ENCODE measurements at places on chromosomes 7 and 10.

DNA sequence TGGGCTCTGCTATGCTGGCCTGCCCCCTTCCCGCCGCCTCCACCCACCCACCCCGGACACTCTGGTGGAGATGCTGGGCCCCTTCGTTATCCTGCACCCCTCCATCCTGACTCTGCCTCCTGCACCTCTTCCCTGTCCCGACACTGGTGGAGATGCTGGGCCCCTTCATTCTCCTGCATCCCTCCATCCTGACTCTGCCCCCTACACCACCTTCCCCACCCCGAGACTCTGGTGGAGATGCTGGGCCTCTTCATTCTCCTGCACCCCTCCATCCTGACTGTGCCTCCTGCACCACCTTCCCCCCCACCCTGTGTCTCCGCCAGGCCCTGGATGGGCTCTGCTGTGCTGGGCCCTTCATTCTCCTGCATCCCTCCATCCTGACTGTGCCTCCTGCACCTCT lies 15.0 kb downstream of the IDI2 start:
- DNase-seq: no peak

GRCh38 chr7:1012004-1012715 lies 29.2 kb downstream of the CYP2W1 start:
- DNase-seq: no peak

DNA sequence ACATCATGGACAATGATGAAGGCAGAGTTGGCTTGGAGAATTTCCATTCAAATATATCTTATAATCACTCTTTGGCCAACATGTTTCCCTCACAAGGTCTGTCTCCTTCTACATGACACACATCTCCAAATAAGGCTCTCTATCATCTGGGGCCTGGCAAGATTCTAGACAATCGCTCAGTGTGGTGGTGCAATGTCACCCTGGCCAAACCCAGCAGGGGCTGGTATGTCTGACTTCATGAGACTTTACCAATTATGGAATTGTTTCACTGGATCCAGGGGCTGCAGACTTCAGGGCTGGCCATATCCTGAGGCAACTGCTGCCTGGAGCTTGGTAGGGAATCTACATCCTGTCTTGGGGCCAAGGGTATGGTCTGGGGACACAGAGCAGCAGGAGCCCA lies 319.0 kb downstream of the PLXNA4 start:
- no peak for DNase-seq

DNA sequence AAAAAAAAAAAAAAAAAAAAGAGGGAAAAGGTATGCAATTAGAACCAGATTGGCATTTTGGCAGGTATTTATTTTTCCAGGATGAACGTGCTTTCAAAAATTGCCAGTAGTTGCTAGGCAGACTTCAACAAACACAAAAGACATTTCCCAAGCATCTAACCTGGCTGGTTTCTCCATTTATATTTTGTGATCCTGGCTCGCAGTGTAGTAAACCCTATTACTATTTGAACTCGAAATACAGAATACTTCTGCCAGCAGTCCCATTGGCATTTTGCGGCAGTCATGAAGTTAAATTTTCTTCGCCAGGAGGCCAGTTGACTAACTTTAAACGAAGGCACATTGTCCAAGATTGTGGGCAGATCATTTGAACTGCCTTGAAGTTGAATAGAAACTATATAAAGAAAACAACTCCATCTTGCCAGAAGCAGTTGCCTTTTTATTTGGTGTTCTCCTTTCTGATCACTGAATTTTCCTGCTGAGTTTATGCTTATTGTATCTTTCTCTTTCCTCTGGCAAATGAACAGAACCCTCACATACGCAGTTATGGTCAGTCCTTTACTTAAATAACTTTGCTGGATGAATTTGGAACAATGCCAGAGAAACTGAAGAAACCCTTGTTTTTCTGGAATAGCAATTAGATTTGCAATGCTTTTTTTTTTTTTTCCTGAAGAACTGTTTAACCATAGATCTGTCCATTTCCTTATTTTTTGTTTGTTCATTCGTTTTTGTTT lies 132.9 kb downstream of the BICC1 start:
- DNase-seq: no peak

GRCh38 chr7:39808796-39809481 lies 141.1 kb upstream of the CDK13 start:
- no peak for DNase-seq

- no peak for DNase-seq
Observed at GRCh38 chr10:69826789-69827554, 25.3 kb downstream of the COL13A1 start.

GRCh38 chr7:155752756-155753445 lies 59.4 kb downstream of the SHH start:
- no peak for DNase-seq

GRCh38 chr7:116942504-116942903 lies 10.8 kb upstream of the ST7 start:
- DNase-seq: no peak

DNA sequence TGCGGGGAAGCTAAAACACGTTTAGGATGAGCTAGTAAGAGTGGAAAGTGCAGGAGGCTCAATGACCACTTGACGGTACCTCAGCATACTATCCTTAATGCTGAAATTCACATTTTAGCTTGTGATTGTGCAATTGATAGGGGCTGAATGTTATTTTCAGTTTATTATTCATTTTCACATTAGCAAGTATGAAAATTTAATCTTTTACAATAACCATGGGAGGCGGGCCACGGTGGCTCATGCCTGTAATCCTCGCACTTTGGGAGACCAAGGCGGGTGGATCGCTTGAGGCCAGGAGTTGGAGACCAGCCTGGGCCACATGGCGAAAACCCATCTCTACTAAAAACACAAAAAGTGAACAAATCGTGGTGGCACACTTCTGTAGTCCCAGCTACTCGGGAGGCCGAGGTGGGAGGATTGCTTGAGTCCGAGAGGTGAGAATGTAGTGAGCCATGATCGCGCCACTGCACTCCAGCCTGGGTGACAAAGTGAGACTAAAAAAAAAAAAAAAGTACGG lies 22.0 kb upstream of the ANLN start:
- DNase-seq: no peak

DNA sequence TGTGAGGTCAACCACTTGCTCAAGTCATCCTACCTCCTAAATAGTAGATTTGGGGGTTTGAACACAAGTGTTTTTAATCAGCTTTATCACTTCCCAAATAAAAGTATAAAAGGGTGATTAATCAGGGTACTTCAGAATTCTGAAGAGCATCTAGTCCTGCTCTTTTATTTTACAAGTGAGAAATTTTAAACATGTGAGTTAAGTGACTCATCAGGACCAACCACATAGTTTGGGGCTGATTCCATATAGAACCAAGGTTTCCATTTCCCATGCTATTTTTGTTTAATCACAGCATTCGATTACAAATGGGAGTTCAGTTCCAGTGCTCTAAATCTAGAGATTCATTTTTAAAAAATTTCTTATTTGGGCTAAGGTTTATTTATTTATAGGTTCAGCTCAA lies 113.4 kb downstream of the GPR158 start:
- no peak for DNase-seq

- DNase-seq: no peak
Observed at GRCh38 chr10:59626523-59626869, 83.2 kb downstream of the SLC16A9 start.

- no peak for DNase-seq
Observed at GRCh38 chr7:69749994-69750393, 151.7 kb downstream of the AUTS2 start.

DNA sequence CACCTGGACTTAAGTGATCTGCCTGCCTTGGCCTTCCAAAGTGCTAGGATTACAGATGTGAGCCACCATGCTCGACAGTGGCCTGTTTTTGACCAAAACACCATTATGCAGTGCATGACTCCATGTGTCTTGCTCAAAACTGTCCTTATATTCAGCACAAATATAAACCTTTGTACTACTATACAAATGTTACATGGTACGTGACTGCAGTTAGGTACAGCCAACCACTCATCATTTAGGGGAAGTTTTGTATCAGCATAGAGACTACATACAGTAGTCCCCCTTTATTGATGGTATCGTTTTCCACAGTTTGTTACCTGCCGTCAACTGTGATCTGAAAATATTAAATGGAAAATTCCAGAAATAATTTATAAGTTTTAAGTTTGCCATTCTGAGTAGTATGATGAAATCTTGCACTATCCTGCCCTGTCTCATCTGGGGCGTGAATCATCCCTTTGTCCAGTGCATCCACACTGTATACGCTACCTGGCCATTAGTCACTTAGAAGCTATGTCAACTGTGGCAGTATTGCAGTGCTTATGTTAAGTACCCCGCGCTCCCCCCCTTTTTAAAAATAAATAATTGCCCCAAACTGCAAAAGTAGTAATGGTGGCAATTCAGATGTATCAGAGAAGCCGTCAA lies 23.3 kb upstream of the ZNF282 start:
- peak; percentile 76 for DNase-seq

DNA sequence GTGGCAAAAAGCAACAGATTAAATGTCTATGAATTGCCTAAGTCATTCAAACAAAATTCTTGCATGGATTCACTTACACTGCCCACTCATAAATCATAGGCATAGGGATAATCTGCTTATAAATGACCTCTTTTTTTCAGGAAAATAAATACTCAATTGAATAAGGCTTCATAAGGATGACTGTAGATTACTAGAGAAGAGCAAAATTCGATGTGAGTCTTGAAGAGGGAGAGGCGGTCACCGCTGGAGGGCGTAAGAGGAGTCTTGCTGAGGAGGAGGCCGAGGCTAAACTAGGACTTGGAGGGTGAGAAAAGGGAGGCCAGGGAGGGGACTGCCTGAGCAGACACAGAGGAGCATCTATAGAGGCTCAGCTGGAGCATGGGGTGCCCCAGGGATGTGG lies 135.4 kb upstream of the RSU1 start:
- DNase-seq: no peak

- DNase-seq: no peak
Observed at GRCh38 chr10:26335574-26336093, 102.5 kb upstream of the APBB1IP start.

DNA sequence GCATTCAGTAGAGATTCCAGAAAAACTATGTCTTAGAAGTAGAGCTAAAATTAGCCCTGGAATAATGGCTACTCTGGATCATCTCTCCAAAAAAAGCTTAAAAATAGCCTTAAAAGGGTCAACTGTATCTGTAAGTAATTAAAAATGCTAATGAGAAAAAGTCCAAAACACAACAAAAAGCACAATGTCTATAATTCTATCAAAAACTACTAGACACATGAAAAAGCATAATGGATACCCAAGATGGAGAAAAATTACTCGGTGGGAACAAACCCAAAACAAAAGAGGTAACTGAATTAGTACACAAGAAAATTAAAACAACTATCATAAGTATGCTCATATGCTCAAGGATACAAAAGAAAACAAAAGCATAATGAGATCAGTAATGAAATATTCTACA lies 15.4 kb downstream of the ORC5 start:
- no peak for DNase-seq

GRCh38 chr10:53396876-53397275 lies 624.3 kb upstream of the MBL2 start:
- no peak for DNase-seq

DNA sequence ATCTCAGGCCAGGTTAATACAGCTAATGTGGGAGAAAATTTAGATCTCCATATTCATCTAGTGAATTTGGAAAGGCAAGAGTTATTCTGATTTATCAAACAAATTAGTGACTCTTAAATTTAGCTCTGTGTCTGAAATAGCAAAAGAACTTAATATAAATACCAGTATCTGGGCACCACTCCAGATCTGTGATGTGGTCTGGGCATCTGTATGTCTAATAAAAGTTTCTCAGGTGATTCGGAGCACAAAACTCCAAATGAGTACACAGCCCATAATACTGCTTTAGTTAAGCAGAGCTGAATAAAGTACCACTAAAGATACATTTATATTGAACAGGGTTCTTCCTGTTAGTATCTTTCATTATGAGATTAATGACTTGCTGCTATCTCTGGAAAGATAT lies 261.4 kb downstream of the BAMBI start:
- DNase-seq: no peak

- DNase-seq: peak; percentile 62
Observed at GRCh38 chr10:72124989-72125388, 36.6 kb upstream of the SPOCK2 start.

GRCh38 chr10:89706011-89706410 lies 4.6 kb downstream of the KIF20B start:
- no peak for DNase-seq

GRCh38 chr7:17626235-17626634 lies 314.1 kb downstream of the SNX13 start:
- no peak for DNase-seq

DNA sequence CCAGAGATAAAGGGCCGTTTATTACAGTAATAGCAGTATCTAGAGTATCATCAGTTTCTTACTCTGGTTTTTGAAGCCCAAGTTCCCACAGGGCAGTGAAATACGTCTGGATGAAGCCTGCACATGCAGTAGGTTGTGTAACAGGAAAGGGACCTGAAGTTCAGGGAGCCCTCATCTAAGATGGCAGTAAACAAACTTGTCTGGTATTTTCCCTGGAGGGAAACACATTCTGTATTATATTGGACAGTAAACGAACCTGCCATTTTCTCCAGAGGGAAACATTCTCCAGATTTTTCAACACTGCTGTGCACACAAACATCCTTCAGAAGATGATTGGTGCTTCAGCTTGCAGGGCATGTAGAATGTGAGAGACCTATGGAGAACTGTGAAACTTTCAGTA lies 189.9 kb downstream of the TFEC start:
- no peak for DNase-seq

DNA sequence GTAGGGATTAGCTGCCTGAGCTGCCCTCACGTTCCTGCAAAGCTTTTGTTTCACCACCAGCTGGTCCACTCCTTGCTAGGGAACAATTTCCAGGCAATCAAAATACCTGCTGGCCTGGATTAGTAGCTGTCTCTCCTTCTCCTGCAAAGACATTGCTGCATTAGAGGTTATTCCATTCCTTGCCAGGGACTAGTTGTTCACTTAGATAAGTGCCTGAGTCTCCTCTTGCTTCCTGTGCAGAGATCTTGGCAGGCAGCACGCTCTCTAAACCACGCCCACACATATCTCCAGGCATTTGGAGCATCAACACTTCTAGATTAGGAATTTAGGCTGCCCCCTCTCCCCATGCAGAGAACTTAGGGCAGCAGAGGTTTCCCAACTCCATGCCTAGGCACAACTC lies 150.4 kb upstream of the SMIM30 start:
- no peak for DNase-seq

DNA sequence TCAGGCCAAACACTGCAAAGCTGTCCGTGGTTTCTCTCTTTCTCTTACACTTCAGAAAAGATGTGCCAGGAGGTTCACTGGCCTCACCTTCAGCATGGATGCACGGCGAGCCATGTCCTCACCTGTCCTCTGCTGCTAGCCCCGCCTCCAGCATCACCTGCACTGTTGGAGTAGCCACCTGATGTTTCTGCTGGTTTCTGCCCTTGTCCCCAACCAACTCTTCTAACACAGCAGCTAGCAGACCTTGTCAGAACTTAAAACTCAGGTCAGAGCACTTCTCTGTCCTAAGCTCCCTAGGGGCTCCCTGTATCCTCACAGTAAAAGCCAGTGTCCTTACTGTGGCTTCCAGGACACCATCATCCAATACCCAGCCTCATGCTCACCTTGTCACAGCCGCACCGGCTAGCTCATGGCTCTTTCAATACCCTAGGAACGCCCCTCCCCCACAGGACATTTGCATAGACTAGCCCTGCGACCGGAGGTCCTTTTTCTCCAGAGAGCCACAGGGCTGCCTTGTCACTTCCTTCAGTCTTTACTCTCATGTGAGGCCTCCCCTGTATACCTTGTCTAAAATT lies 15.2 kb downstream of the PALD1 start:
- DNase-seq: no peak

All from Caki2 (cell line).